ENCODE measurements at places on chromosomes 2 and 18. TPM values are rescaled to one million over a fixed set of nuclear protein-coding genes. Genes with fewer than 3 reads are reported as not detected.

The ST6GAL2 gene
- total RNA-seq: 20.9 TPM

DNA sequence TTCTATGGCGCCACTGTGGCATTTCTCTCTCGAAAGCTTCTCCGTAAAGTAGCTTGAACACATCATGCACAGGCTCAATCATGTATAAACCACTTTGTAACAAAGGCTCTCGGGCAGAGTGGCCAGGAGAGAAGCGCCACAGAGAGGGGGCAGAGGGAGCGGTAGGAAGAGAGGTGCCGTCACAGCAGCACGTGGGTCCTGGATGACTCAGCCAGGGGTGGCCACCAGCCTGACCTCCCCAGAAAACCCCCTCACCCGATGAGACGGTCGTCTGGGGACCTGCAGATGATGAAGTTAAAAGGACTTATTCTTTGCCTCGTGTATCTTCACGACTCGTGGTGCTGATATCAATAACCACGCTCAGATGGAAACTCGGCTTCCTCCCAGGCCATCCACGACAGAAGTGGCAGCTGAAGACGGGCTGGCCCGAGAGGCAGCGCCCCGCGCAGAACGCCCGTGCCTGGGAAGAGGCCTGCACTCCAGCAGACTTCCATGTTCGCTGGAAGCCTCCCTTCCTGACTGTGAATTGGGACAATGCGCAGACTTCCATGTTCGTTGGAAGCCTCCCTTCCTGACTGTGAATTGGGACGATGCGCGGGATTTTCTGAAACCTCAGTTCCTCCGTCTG, 46.4 kb upstream of the MTCL1 start:
- H3K36me3 ChIP-seq: no peaks in the 10 kb centered on the region
- H3K27me3 ChIP-seq: no peaks in the 10 kb centered on the region
- no peak overlapping the region for H3K4me3 ChIP-seq
- H3K27ac ChIP-seq: no peak overlapping the region

DNA sequence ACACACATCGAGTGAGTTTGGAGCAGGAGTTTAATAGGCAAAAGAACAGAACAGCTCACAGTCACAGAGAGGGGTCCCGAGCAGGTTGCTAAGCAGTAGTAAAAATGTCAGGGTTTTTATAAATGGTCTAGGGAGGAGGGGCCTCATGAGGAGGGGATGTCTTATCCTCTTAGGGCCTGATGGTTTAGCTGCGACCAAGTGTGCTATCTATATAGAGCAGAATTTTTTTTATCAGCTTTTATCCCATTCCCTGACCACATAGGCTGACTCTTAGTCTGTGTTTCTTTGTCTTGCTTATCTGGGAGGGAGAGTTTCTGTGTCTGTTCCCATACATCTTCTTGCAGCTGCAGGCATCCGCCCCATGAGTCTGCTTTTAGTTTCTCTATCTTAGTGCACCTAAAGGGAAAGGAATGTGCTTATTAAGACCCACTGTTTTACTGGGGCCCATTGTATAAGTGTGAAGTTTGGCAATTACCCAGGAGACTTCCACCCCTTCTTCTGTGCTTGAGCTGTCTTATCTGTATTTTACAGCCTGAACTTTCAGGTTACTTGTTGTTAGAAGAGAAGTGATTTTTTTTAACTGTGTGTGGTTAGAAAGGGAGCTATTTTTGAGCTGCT, 30.4 kb upstream of the GMCL1 start:
- H3K27ac ChIP-seq: peak overlapping the region; percentile 31
- H3K36me3 ChIP-seq: no peaks in the 10 kb centered on the region
- no peaks in the 10 kb centered on the region for H3K27me3 ChIP-seq
- DNase-seq: peak; percentile 80

- no peak overlapping the region for H3K4me3 ChIP-seq
- no peaks in the 10 kb centered on the region for H3K4me1 ChIP-seq
- H3K36me3 ChIP-seq: no peaks in the 10 kb centered on the region
- no peak for DNase-seq
- no peak overlapping the region for H3K27ac ChIP-seq
These were observed 29.5 kb downstream of the BCL11A start for GRCh38 chr2:60523963-60524362.

GRCh38 chr2:25036221-25036559, 5.7 kb upstream of the EFR3B start:
- no peak overlapping the region for H3K4me3 ChIP-seq
- H3K27me3 ChIP-seq: no peaks in the 10 kb centered on the region
- no peak for DNase-seq
- H3K4me1 ChIP-seq: peaks cover 4% of the 10 kb centered on the region

- no peaks in the 10 kb centered on the region for H3K4me1 ChIP-seq
- H3K4me3 ChIP-seq: no peak overlapping the region
- H3K27ac ChIP-seq: no peak overlapping the region
These were observed 10.3 kb downstream of the GEMIN6 start for GRCh38 chr2:38788306-38788705.

DNA sequence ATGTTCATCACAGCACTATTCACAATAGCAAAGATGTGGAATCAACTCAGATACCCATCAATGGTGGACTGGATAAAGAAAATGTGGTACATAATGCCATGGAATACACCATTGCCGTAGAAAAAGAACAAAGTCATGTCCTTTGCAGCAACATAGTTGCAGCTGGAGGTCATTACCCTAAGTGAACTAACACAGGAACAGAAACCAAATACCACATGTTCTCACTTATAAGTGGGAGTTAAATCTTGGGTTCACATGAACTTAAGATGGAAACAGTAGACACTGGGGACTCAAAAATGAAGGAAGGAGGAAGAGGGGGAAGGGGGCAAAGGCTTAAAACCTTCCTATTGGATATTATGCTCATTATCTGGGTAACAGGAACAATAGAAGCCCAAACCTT, 228.1 kb upstream of the RAB6C start:
- H3K27ac ChIP-seq: no peak overlapping the region
- H3K27me3 ChIP-seq: no peaks in the 10 kb centered on the region
- no peak for DNase-seq

DNA sequence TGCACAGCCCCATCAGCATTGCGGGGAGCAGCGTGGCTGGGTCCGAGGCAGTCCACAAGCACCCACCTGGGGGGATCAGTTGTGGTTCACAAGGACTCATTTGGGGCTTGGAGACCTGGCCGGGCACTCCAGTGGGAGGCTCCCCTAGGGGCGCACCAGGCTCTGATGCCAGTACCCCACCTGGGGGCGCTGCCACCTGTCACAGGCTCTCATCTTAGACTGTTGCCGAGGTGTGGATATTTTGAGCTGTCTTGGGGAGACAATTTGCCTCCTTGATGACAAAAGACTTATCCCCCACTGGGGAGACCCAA, 3.0 kb downstream of the ADRA2B start:
- peaks cover 52% of the 10 kb centered on the region for H3K27me3 ChIP-seq
- no peaks in the 10 kb centered on the region for H3K36me3 ChIP-seq
- peaks cover 28% of the 10 kb centered on the region for H3K4me1 ChIP-seq
- H3K4me3 ChIP-seq: no peak overlapping the region
- H3K27ac ChIP-seq: no peak overlapping the region

GRCh38 chr2:86768189-86768949, 22.3 kb downstream of the CD8A start:
- no peaks in the 10 kb centered on the region for H3K27me3 ChIP-seq
- H3K27ac ChIP-seq: no peak overlapping the region
- no peak for DNase-seq
- H3K4me3 ChIP-seq: no peak overlapping the region
